ENCODE measurements at places on chromosomes 6 and 20.

GRCh38 chr6:169890901-169891300 is 139.5 kb downstream of the ERMARD start:
- no peak for DNase-seq

DNA sequence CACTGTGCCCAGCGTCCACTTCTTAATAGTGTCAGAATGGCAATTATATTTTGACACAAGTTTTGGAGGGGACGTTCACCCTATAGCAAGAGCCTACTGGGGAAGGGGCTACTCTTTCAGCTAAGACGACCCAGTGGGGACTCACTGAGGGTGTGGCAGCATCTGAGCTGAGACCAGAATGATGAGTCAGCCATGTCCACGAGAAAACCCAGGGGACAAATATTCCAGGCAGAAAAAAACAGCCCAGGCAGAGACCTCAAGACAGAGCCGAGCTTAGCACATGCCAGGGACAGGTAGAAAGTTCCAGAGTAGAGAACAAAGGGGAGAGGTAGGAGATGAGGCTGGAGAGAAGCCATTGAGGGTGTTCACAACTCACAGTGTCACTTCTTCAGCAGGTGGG is 11.2 kb downstream of the CNBD2 start:
- no peak for DNase-seq

- no peak for DNase-seq
Observed at GRCh38 chr6:134373282-134373922, 55.5 kb upstream of the SGK1 start.

DNA sequence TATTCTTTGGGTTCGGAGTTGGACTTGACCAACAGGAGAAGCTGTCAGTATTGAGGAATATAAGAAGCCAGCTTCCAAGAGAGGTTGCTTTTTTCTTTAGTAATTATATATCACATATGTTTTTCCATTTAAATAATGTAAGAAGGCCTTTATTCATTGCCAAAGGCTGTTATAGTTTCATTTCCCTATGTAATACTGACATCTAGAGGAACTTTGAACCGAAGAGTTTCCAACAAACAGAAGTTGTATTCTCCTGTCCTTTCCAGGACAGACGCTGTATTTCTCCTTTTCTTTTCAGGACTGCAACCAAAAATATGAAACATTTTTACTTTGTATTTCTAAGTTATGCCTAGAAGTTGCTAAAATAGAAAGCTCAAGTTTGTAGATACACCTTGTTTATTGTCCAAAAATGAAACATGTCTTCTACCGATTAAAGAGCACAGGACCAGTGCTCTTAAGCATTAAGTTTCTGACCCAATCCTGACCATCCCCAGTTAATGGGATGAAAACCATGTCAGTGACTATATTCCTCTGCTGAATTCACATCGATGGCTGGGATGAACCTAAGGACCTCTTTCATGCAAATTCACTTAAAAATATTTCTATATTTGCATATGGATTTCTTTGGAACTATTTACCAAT is 55.1 kb downstream of the MYLK4 start:
- DNase-seq: no peak

- DNase-seq: no peak
Observed at GRCh38 chr6:113381232-113381631, 475.9 kb upstream of the MARCKS start.

GRCh38 chr6:39892490-39893129 is 41.7 kb downstream of the MOCS1 start:
- DNase-seq: no peak

DNA sequence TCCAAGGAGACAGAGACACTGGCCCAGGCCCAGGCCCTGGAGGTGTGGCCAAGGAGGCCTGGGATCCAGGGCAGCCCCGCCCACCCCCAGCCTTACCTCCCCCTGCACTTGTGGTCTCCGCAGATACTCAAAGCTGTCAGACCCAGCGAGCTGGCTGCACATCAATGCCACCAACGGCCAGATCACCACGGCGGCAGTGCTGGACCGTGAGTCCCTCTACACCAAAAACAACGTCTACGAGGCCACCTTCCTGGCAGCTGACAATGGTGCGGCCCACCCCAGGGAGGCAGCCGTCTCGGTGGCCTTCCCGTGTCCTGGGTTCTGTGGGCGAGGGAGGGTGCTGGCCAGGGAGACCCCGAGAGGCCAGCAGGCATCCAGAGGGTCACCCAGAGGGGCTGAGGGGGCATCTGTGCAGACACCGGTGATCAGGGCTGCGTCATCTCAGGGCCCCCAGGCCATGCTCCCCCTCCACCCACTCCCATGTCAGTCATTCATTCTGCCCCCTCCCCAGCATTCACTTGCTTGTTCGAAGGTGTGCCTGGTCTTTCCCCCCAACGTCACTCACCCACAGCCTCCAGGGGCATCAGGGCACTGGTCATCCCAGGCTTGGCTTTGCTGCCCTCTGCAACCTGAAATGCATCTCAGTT is 141.3 kb downstream of the TAF4 start:
- DNase-seq: no peak

- no peak for DNase-seq
Observed at GRCh38 chr6:150183105-150183504, 40.3 kb downstream of the PPP1R14C start.

DNA sequence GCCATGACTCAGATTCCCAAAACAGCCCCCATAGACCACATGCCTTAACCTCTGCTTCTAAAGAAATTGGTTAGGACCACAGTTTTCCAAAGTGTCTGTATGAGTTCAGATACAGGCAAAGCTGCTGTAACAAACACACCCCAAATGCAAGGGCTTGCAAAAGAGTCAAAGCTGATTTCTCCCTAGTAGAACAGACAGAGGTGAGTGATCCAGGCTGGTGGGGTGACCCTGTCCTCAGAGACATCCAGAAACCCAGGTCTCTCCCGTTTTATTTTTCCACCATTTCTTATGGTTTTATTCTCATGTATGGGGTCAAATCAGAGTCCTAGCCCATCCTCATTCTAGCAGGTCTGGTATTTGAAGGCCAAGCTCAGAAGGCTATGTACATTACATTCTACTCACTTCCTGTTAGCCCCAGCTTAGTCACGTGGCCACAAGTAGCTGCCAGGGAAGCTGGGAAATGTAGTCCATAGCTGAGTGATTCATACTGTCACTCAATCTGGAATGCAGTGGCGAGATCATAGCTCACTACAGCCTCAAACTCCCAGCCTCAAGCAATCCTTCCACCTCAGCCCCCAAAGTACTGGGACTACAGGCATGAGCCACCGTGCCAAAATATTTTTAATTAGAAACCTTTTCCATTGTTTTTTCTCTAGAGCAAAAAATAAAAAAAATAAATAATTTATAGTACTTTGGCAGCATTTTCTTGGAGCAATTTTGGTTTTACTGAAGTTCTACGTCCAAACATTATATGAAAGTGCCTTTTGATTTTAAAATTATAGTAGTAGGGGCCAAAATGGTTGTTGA is 175.2 kb downstream of the ZMYND8 start:
- no peak for DNase-seq

DNA sequence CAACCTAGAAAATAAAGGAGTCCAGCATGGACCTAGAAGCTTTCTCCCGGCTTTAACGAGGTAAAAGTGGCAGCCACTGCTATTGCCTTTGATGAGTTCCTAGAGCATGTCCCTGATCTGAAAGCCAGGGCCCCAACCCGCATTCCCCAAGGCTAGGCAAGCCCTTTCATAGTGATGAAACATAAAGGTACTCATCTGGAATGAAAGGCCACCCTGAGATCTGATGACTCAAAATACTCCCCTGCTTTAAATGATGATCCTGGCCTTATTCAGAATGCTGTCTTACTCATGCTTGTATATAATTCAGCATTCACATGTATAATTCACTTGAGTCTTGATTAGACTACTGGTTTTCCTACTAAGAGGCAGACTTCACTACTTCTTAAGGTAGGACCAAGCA is 21.3 kb downstream of the TTPAL start:
- DNase-seq: no peak

GRCh38 chr6:95676011-95676628 is 98.8 kb downstream of the MANEA start:
- DNase-seq: no peak

DNA sequence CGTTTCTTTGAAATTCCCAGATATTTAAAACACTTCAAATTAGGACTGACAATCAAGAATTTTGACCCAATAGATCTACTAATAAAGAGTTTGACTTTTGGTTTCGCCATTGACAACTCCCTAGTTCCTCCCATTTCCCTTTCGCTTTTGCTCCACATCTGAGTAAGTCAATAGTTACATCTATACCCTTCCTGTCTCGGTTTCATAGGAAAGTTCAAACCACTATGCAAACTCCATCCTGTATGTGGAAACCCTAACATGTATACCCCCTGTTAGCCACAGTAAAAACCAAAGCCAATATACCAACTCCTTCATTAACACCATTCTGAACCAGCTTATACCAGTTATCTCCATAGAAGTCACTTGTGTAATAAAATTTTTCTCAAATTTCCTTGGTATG is 311.1 kb downstream of the MMUT start:
- no peak for DNase-seq

- no peak for DNase-seq
Observed at GRCh38 chr6:73503027-73503772, 17.6 kb downstream of the EEF1A1 start.

- DNase-seq: no peak
Observed at GRCh38 chr6:128346569-128346968, 173.8 kb downstream of the PTPRK start.

DNA sequence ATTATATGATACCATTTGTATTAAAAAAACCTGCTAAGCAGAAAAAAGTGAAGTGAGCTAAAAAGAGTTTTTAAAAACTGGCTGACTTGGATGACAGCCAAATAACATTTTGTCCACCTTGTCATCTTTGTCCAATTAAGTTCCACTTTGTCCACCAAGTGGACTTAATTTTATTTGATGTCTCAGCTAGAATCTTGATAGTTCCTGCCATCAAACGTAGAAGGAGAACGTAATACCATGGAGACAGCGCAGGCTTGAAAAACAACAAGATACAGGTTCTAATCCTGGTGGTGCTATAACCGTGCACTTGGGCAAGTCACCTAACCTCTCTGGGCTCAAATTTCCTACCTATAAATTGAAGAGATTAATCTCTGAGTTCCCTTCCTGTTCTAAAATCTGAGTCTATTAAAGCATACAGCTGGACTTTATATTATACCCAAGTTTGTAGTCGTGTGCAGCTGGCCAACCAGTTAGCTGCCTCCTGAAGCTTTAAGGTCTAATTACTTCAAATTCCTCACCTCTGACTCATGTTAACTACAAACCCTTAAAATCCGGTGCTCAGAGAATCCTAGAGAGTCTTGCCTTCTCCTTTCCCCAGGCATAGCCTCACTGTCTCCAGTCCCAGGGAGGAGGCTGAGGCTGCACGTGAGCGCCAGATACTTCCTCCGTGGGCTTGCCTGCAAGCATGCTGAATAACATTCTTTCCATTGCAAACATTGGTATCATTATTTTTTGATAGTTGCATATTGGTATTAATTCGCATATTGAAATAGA is 16.8 kb downstream of the TMEM244 start:
- DNase-seq: no peak

- no peak for DNase-seq
Observed at GRCh38 chr6:144055121-144055931, 40.0 kb downstream of the SF3B5 start.

GRCh38 chr6:78909391-78909790 is 42.0 kb downstream of the IRAK1BP1 start:
- no peak for DNase-seq

- no peak for DNase-seq
Observed at GRCh38 chr20:19631410-19631809, 126.6 kb upstream of the RIN2 start.

DNA sequence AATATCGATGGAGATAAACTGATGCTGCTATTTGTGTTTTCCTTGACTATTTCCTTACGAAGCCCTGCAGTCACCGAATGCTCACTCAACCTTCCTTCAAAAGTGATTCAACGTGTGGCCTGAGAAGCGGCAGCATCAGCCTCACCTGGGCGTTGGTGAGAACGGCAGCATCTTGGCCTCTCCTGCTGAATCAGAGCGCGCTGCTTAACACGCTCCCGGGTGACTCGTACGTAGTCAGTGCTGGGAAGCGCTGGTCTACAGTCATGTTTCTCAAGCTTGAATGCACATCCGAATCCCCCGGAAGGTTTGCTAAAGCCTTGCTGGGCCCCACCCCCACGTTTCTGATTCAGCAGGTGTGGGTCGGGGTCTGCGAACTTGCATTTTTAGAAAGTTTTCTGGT is 214.1 kb upstream of the RREB1 start:
- DNase-seq: no peak

- no peak for DNase-seq
Observed at GRCh38 chr20:37821696-37822095, 81.2 kb upstream of the VSTM2L start.

DNA sequence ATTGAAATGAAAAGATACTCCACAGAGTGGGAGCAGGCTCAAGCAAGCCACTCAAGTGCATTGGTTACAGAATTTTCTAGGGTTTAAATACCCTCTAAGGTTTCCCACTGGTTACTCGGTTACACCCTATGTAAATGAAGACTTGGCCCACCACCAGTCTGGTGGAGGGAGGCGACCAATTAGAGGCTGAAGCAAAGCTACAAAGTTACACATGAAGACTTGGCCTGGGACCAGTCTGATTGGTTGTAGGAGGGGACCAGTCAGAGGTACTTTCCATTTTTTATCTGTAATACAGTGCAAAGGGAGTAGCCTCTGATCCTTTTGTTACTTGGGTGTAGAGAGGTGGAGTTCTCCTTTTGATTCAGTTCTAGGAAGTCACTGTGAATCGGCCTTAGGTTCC is 7.6 kb downstream of the SRSF12 start:
- DNase-seq: no peak

DNA sequence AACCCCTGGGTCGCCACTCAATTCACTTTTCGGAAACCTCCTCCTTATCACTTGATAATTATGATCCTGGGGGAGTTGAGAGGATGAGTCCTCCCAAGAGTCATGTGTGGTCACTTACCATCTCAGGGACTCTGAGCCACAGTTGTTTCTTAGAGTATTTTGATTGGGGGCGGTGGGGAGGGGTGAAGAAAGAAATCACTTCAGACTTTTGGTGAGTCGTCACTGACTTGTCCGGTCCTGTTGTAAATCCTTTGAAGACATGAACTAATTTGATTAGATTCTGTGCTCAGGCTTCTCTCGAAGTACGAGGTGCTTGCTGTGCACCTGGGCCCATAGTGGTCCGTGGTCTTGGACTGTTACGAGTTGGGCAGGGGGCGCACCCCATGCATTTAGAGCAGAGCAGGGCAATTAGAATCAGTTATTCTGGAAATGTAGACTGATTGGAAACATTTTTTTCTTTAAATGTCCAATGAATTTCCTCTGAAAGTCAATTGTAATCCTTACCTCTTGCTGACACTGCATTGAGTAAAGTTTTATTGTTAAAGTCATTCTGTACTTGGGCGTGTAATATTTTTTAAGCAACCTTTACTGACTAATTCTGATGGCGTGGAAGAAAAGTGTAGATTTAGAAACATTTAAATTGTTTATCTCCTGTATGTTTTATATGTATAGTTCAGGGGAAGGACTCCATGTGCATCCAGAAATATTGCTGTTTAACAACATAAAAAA is 173.4 kb downstream of the SLC16A10 start:
- DNase-seq: no peak

- no peak for DNase-seq
Observed at GRCh38 chr6:7723041-7723447, 2.9 kb upstream of the BMP6 start.

DNA sequence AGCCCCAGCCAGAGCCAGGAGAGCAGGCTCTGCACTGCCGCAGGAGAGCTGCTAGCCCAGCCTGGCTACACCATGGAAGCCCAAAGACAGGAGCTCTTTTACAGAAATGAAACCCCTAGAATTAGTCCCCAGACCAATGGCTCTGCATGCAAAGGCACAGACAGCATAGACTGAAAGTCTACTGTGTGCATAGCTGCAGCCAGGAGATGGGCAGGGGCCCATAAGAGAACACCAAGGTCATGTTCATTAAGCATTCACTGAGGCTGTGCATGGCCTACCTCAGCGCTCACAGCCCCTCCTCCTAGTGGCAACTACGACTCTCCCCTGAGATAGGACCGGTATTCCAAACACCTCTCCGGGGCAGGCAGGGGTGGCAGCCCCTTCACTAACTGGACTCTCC is 34.9 kb downstream of the SNX5 start:
- no peak for DNase-seq

Data from activated T-helper 1 cell treated with Interleukin-2 at 50 U/mL for 16 hours (primary cell).